Activated CD4-positive, CD25-positive, alpha-beta regulatory T cell treated with anti-CD3 and anti-CD28 coated beads, Interleukin-2, amount 50 U/mL, for 72 hours (primary cell): ENCODE measurements at places on chromosomes 2 and 18.
A peak's percentile ranks its signal among the peaks of the same experiment; 100 is the strongest.

DNA sequence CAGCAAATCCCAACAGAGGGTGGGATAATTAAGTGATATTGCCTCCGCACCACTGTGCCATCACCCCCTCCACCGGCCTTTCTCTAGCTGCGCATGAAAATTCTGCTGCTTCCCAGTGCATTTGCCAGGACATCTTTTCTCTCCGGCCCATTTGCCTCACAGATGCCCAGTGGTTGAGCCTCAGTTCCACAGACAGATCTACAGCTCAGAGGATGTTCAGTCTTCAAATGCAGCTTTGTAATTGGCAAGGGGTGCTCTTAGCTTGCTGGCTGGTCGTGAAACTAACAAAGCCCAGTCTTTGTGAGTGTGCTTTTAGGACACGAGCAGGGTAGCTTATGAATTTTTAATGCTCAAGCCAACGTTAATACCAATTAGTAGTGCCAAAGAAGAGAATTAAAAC, 253.3 kb upstream of the REV1 start:
- no peak for DNase-seq

DNA sequence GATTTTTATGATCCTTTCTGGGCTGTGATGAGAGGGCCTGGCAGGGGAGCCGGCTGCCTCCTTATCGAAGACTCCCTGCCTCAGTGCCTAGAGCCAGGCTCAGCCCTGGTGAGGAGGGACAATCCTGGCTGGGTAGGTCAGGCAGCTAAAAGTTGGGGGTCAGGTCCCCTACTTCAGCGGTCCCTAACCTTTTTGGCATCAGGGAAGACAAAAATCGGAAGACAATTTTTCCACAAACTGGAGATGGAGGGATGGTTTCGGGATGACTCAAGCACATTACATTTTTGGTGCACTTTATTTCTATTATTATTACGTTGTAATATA, 53.1 kb downstream of the HS1BP3 start:
- no peak for DNase-seq

DNA sequence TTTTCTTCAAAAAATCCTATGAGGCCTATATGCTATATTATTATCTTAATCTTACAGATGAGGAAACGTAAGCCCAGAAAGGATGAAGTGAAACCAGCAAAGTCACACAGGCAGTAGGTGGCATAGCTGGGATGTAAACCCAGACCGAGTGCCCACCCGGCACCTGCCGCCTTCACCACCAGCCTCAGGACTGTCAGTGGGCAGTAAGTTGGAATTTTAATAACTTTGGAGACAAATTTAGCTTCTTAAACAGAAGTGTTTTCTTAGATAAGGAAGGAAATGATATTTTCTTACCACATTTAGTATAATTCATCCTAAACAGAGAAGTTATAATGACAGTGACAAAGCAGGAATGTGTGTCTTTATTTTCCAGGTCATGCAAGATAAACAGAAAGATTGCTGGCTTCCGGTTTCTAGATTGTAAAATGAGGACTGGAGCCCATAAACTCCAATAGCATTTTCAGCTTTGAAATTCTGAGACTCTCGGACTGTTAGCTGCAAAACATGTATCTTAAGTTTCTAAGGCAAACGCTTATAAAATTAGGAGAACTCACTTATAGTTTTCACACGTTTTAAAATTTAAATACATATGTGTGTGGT, 59.3 kb downstream of the CD8B2 start:
- no peak for DNase-seq

GRCh38 chr2:101337877-101338276, 29.4 kb upstream of the RNF149 start:
- no peak for DNase-seq

- DNase-seq: no peak
Measured at GRCh38 chr2:79090693-79091092, 2.9 kb upstream of the REG1B start.

- no peak for DNase-seq
Measured at GRCh38 chr2:233386382-233387041, 32.2 kb downstream of the DGKD start.

DNA sequence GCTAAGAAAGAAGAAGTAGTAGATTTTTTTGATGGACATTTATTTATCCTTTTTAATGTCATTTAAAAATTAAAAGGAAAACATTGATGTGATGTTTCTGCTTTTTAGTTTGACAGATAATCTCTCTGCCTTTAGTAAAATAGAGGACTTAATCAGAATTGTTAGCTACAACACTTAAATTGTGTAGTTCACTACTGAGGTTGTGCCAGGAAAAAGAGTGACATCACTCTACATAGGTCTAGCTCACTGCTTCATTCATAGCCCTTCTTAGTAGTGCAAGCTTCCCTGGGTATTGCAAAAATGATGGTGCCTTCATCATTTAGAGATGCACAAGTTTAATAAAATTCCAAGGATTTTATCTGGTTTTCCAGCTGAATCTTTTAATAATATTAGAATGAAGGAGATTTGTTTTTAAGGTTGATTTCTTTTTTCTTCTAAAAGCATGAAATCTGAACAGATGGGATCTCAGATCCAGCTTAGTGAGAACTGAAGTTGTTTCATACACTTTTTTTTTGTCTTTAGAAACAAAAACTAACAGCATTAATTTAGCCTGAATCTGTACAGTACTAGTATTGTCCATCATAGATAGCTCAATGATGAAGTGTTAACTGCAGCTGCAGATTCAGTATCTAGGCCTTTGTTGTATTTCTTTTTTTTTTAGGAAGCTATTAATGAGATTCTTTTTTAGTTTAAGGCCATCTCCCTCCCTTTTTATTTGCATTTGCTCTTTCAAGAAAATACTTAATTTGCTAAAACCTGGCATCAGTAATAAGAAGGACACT, 20.6 kb upstream of the TMEFF2 start:
- no peak for DNase-seq

- no peak for DNase-seq
Measured at GRCh38 chr2:219419012-219419324, 791 bp downstream of the DES start.

GRCh38 chr2:41610501-41611190, 437.2 kb upstream of the PKDCC start:
- no peak for DNase-seq

GRCh38 chr2:222160944-222161343, 137.9 kb downstream of the PAX3 start:
- no peak for DNase-seq

GRCh38 chr18:61896757-61897156, 4.0 kb upstream of the RNF152 start:
- DNase-seq: no peak

- no peak for DNase-seq
Measured at GRCh38 chr2:166792808-166793207, 95.5 kb upstream of the XIRP2 start.

DNA sequence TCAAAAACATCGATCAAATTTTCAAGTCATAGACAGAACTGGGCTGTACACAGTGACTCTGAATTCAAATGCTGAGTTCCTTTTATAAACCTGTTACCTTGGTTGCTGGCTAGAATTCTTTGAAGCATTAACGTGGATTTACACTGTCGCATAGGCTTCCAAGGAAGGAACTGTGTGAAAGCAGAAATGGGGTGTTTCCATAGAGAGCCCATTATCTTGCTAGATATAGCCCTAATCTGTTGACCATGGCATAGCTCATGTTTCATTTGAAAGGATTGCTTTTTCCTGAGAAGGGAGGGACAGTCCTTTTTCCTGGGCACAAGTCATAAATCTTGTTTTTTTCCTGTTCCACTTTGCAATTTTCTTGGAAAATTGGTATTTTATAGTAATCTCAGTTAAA, 73.8 kb upstream of the NEUROD1 start:
- DNase-seq: no peak

GRCh38 chr2:222547083-222547482, 108.8 kb downstream of the FARSB start:
- no peak for DNase-seq

DNA sequence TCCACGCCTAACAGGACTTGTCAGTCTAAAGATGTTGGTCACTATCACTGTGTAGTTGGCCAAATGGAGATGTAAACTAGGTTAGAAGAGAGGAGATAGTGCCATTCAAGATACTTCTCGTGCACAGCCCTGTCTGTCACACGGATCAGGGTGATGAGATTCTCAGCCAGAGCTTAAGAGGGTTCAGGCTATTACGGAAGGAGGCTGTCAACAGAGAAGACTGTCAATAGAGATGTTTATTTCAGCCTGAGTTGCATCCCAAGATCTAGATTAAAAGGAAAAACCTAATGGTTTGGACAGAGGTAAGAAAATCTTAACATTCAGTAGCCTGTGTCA, 83.4 kb downstream of the AAK1 start:
- no peak for DNase-seq

DNA sequence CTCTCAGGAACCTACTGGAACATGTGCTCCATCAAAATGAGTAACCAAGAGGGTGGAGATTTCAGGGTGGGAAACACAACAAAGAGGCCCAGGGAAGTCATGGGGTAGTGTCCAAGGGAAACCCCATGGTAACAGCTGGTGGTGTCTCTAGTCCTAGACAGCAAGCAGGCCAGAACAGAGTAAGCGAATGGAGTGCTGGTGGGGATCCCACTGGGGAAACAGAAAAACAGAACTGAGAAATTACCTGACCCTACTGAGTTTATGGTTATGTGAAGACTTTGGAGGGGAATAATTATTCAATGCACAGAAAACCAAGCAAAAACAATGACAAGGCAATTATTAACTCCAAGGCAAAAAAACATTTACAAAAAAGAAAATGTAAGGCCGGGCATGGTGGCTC, 16.9 kb downstream of the ERCC3 start:
- no peak for DNase-seq

GRCh38 chr2:189409647-189410046, 31.6 kb upstream of the WDR75 start:
- no peak for DNase-seq

DNA sequence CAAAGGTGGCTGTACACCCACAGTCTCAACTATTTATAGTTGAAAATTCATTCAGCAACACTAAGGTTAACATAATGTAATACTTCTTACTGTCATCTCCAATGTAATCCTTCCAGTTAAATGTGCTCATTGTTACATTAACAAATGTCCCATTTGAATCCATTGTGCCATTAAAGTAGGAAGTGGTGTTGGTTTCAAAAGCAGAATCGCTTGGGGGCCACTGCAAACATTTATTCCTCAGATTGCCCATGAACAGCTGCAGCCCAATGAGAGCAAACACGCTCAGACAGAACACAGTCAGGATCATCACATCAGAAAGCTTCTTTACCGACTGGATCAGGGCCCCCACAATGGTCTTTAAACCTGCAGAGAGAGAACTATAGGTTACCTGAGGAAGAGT, 41.4 kb downstream of the SCN3A start:
- DNase-seq: no peak

DNA sequence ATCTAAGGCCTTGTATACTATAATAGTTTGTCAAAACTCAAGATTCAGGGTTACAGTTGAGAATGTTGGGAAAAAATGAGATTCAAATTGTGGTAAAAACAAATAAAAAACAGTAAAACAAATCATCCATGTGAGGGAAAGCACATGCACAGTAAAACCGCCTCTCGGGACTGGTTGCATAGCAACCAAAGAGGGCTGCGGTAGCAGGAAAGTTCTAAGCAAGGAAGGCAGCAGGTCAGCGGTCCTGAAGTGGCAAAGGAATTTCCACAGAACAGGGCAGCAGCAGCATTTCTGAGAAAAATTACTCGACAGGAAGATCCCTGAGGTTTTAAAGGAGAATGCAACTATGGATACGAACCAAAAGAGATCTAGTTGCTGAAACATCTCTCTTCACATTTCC, 93.7 kb downstream of the DYNAP start:
- no peak for DNase-seq

DNA sequence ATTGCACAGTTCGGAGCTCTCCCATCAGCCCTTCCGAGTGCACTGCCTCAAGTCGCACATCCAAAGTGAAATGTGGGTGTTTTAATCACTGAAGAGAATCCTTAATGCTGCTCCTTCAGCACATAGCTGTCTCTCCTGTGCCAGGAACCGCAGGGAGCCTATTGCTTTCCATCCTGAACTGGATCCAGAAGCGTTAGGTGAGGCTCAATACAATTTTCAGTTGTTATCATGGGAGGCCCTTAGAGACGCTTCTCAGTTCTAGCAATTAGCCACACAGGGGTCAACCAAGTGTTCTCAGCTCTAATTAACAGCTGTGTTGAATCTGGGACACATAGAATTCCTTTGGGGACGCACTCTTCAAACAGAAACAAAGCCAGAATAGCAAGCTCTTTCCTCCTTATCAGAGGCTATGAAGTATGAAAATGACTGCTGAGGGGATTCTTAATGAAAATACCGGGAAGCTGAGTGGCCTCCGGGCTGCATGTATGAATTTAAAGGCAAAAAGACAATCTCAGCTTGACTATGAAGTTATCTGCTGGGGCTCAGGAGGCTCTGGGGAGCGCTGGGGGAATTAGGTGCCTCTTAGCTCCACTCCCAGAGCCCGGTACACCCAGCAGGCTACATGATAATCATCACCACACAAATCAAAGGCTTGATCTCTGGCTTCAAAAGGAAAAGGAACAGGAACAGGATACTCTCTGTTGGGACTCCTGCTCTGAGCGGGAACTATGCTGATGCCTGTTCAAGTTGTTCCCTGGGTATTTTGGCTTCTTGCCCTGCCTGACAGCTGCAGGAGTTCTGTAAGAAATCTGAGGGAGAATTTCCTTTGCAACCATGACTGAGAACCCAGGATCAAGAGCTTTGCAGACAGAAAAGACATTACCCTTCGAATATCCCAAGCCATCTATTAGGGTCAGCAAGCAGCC, 55.4 kb upstream of the NCOA1 start:
- DNase-seq: no peak

GRCh38 chr2:33213244-33213643, 263.2 kb upstream of the RASGRP3 start:
- DNase-seq: no peak

- DNase-seq: peak; percentile 27
Measured at GRCh38 chr2:232485757-232486557, 1.7 kb downstream of the ECEL1 start.

- DNase-seq: no peak
Measured at GRCh38 chr2:38650717-38651116, 15.2 kb upstream of the GALM start.

DNA sequence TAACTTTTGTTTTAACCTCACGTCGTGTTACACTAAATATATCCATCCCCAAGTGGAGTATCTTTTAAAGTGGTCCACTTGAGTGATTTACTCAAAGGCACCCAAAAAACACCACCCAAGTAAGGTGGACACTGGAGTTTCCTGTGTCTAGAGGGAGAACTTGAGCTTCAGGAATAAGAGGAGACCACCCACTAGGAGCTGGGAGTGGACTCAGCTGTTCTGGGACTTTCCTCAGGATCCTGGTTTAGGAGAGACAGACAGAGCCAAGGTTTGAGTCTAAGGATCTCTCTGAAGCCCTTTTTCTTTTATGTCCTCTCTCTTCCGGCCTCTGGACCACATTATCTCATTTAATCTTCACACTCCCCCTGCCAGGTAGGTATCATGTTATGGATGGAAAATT, 150.7 kb downstream of the GBX2 start:
- DNase-seq: no peak
